Fibroblast of the conjunctiva (primary cell): ENCODE measurements at places on chromosomes 2 and 18.

DNA sequence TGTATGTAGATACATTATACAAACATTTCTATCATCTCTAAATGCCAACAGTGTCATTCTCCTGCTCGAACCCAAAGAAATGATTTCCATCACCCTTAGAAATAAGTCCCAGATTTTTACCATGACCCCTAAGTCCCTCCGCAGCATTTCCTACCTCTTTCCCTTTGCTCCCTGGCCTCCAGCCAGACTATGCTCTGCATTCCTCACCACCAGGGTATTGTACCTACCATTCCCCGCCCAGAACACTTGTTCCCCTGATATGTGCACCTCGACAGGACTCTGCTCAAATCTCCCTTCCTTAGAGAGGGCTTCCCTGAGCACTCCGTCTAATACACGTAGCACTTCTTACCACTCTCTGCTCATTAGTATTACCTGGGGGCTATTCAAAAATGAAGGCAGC, 630.2 kb downstream of the ARHGAP15 start:
- DNase-seq = no peak

GRCh38 chr18:74278983-74279382, 12.8 kb downstream of the CYB5A start:
- no peak for DNase-seq

DNA sequence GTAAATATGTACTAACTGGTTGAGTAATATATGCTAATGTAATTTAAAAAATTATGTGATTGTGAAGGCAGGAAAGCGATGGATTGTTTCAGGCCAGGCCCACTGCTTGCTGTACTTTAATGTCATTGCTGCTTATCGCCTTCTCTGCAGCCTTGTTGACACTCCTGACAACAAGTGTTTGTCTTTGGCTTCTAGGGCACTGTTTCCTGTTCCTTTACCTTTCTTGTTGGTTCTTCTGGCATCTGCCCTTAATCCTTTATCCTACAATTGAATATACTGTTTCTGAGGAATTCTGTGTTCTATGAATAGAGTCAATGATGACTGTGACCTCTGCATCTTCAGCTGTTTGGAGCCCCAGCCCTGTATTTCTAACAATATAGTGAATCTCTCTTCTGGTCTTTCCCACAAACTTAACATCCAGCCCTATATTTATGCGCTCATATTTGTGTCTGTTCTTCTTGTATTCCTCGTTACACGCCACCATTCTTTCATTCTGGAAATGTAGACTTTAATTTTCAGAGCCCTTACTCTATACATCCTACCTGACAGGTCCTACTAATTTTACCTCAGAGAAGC, 17.6 kb downstream of the ACSL3 start:
- DNase-seq = no peak

- DNase-seq = no peak
Measured at GRCh38 chr2:39631256-39631655, 34.5 kb upstream of the TMEM178A start.

- DNase-seq = no peak
Measured at GRCh38 chr18:42533009-42533575, 578.1 kb downstream of the PIK3C3 start.

DNA sequence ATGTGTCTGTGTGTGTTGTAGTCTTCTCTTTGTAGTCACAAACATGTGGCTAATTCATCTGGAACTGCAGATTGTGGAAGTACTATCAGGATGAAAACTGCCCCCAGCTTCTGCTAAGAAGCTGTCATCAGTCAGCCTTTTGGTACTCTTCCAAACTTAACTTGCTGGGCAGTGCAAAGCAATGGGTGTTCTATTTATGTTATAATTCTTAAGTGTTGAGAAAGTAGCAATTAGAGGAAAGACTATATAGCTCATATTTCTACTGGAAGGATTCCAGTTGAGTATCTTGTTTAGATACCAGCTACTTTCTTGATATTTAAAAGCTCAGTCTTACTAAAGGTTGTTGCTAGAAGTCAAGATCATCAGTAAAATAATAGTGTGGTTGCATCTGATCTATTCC, 52.1 kb downstream of the SLC38A11 start:
- DNase-seq = peak; percentile 55

GRCh38 chr18:7579176-7579917, 12.2 kb downstream of the PTPRM start:
- no peak for DNase-seq

- DNase-seq = no peak
Measured at GRCh38 chr2:237351046-237351445, 62.9 kb downstream of the COL6A3 start.

DNA sequence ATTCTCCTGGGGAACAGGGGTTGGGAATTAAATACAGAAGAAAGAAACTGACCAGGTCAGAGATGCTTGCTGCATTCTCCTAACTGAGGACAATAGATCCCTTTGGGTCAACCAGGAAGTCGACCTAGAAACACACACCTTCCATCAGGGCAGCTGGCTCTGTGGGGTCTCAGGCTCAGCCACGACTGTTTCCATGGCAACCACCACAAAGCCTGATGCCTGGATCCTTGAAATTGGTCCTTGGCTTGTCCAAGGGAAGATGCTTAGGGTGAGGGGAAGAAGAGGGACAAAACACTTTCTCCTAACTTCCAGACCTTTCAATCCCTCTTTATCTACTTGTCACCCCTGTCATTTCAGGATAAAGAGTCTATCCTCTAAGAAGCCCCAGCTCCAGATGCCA, 194.4 kb downstream of the ALK start:
- no peak for DNase-seq

DNA sequence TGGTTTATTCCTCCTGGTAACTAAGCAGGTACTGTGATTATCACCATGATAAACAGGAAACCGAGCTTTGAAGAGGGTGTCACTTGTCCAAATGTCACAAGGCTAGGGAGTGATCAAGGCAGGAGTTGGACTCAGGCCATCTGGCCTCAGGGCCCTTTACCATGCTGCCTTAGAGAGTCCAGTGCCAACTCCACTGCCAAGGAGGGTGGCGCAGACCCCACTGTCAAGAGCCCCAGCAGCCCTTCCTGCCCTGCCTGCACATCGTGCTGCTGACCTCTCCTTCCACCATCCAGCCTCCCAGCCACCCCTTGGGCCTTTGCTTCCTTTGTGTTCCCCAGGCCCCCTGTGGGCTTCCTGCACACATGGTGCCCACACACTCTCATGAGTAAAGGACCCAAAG, 48.3 kb downstream of the TNS1 start:
- no peak for DNase-seq

DNA sequence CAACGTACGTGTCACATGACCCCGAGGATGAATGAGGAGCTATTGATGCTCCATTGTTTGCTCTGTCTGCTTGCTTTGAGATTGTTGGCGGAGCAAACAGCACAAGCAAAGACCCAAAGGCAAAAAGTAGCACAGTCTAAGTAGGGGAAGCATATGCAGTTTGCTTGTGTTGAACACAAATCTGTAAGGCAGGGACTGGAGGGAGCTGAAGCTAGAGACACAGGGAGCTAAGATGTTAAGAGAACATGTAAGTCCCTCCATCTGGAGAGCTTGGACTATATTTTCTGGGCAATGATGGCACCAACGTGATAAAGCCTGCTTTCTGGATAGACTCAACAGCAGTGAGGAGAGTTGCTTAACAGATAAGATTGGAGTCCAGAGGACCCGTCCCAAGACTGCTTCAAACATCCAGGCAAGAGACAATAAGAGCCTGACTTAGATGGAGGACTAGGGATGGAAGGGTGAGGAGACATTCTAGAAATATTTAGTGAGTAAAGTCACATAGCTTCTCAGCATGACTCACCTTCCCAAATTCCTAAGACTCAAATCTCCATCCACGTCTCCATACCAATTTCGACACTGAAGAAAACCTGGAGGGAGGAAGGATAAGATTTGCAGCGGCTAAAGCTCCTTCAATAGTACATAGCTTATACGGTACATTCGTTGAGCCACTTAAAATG, 88.1 kb upstream of the KLF7 start:
- DNase-seq = peak; percentile 68

GRCh38 chr2:3260959-3261358, 116.7 kb downstream of the EIPR1 start:
- DNase-seq = no peak

DNA sequence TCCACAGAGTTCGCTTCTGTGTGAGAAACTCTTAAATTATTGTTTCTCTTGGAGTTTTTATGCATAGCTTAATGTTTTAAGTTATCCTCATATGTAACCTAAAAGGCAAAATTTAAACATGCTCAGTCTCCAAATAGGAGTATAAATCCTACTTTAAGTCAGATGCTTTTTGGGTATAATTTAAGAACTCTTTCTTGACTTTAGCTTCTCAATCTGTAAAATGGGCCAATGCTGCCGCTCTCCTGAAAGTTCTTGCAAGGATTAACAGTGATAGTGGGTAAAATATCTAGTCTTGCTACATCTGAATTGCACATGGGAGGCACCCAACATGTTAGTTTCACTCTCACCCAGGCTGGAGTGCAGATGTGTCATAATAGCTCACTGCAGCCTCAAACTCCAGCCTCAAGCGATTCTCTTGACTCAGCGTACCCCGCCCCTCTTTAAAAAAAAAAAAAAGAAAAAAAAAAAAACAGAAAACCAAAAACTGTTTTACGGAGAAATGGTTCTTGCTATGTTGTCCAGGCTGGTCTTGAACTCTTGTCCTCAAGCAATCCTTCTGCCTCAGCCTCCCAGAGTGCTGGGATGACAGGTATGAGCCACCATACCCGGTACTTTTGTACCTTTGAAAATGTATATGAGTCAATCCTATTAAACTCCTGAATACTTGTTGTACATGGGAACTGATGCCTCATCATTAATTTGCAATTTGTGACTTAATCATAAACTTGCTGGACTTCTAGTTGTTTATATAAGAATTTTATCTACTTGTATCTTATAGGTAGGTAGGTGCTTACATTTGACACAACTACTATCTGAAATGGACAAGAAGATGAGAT, 1.8 kb downstream of the FBXO48 start:
- no peak for DNase-seq

DNA sequence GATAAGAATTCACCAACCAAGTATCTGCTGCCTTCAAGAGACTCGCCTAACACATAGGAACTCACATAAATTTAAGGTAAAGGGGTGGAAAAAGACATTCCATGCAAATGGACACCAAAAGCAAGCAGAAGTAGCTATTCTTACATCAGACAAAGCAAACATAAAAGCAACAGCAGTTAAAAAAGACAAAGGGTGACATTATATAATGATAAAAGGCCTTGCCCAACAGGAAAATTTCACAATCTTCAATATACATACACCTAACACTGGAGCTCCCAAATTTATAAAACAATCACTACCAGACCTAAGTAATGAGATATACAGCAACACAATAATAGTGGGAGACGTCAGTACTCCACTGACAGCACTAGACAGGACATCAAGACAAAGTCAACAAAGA, 41.4 kb downstream of the NEMP2 start:
- DNase-seq = no peak

GRCh38 chr2:38146275-38146906, 70.4 kb upstream of the CYP1B1 start:
- DNase-seq = peak; percentile 84

GRCh38 chr2:240961910-240962299, 36.5 kb upstream of the SNED1 start:
- no peak for DNase-seq

GRCh38 chr18:78527984-78528383, 451.6 kb upstream of the SALL3 start:
- DNase-seq = no peak

- DNase-seq = peak; percentile 17
Measured at GRCh38 chr2:27857417-27858172, 32.6 kb downstream of the RBKS start.

GRCh38 chr18:73059280-73059679, 191.5 kb upstream of the NETO1 start:
- no peak for DNase-seq

- DNase-seq = no peak
Measured at GRCh38 chr2:40488927-40489677, 37.2 kb upstream of the SLC8A1 start.

GRCh38 chr2:32210767-32211408, 45.2 kb downstream of the SLC30A6 start:
- DNase-seq = no peak

DNA sequence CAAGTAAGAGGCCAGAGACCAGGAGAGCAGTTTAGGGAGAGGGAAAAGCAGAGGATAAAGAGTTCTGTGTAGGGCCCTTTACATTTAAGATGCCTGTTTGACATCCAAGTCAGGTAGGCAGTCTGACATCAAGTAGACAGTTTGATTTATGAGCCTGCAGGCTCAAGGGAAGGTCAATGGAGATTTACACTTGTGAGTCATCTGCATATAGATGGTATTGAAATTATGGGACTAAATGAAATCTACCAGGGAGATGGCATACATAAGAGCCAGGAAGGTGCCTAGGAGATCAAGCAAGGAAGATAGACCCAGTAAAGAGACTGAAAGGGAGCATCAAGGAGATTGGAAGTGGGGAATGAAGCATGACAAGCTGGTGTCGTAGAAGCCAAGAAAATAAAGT, 212.4 kb upstream of the PKDCC start:
- DNase-seq = no peak

DNA sequence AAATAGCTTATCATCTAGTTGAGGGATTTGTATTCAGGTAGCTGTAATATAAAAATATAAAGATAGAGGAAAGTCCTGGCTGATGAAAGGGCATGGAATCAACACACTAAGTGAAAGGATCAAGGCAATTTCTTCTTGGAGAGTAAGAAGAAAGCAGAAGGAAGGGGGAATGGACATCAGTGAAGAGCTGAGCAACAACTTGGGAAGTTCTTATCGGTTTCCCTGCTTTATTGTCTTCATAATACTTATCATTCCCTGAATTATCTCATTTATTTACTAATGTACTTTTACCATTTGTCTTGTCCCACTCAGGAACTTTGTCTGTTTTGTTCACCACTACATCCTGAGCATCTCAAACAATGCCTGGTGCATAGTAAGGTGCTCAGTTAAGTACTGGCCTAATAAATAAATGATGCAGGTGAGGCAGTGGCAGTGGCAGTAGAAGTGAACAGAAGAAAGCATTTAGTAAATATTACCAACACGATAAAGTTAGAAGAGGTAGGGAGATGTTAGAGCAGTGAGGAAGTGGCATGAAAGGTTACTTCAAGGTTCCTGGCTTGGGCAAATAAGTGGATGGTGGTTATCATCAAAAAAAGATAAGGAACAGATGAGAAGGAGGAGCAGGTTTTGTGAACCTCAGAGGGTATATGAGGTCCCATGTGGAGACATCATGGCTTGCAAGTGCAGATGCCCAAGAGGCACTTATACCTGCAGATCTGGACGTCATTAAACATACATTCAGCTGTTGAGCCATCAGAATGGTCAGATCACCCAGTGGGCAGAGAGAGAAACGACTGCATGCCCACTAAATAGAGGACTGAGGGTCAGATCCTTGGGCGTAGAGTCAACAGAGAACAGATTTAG, 217.8 kb downstream of the TMEM247 start:
- DNase-seq = no peak
